ENCODE measurements at places on chromosomes 2 and 18. TPM values are rescaled to one million over a fixed set of nuclear protein-coding genes. Genes with fewer than 3 reads are reported as not detected.

DNA sequence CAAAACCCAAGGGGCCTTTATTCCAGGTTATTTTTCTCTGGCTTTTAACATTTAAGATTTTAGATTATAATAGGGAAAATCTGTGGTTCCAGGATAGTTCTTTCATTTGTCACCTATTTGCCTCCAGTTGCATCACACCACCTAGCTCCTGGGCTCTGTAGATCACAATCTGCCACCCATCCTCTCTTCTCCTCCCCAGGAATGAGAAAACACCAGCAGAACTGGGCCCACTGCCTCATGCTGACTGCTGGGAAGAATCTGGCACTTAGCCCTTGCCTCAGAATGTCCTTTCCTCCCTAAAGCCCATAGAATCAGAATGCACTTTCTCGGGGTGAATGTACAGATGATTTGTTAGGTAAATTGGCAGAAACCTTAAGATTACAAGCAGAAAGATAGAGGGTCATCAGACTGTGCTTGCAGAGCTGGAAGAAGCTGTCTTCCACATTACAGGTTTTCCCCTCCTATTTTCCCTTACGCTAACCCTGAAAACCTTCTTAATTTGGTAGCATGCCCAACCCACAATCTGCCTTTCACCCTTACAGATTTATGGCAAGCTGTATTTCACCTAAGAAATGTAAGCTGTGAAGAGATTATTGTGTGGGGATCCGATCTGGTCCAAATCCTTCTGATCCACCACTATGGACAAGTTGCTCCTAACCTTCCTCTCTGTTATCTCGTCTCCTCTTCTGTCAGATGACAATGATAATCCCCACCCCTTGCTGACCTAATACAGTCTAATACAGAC, 72.6 kb downstream of the LRRC30 start:
- H3K36me3 ChIP-seq: no peaks in the 10 kb centered on the region
- H3K27ac ChIP-seq: no peak overlapping the region
- no peaks in the 10 kb centered on the region for H3K4me1 ChIP-seq
- H3K4me3 ChIP-seq: no peak overlapping the region
- H3K27me3 ChIP-seq: no peaks in the 10 kb centered on the region

DNA sequence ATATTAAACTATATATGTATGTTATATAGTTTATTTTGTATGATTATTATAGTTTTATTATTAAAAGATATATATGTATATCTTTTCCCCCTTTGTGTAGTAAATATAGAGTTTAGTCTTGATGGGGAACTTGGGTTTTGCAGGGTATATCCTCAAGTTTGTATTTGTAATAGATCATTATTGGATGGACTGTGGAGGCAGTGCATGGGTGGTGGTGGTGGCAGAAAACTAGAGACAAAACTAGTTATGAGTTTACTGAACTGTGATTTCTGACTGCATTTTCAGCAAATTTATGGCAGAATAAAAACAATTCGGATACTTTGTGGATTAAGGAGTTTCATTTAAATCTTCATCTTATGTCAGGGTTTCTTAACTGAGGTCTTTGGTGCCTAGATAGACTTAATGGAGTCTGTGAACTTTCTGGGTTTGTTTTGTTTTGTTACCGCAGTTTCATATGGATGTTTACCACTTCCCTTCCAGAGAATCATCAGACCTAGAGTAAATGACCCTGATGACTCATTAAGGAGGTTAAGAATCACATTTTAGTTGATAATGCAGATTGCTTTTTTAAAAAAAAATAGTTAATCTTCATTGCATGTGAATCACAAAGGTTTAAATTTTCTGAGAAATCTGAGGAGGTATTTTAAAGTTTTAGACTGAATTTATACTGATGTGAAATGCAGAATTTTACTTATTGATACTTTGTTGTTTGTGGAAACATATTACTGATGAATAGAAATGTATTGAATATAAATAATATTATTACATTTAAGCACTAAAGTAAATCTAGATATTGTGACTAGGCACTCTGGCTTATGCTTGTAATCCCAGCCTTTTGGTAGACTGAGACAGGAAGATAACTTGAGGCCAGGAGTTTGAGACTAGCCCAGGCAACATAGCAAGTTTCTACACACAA, 14.5 kb downstream of the EPC2 start:
- peak overlapping the region; percentile 77 for H3K27ac ChIP-seq
- no peaks in the 10 kb centered on the region for H3K27me3 ChIP-seq
- H3K4me1 ChIP-seq: peaks cover 52% of the 10 kb centered on the region
- DNase-seq: no peak
- peak overlapping the region; percentile 0 for H3K4me3 ChIP-seq

DNA sequence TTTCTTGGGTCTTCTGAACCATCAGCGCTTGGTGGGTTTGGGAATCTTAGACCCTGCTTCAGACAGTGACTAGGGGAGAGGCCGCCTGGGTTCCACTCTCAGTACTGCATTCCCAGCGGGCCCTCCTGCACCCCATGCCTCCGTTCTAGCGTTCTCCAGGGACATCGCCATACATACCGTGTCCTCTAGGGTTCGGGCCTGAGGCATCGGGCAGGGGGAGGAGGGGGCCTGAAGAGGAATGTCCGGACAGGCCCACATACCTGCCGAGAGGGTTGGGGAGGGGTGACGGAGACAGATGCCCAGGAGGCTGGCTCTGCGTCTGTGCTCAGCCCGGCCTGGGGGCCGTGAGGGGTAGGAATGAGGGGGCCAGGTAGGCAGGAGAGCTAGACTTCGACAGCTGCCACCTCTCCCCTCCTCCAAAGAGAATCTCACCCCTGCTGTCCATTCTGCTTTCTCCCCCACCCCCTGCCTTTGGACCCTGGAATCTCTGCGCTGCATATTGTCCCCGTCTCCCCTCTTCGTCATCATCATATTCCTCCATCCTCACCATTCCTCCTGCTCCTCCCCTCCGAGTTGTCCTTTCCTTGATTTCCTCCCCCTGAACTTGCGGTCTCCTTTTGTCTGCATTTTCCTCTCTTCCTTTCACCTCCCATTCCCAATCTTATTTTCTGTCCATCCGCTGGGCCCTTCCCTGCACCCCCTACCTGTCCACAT, 7.8 kb upstream of the WNT10A start:
- H3K4me3 ChIP-seq: no peak overlapping the region
- no peak overlapping the region for H3K27ac ChIP-seq

GRCh38 chr2:74606927-74607326, 41.2 kb downstream of the M1AP start:
- H3K36me3 ChIP-seq: no peaks in the 10 kb centered on the region
- no peak overlapping the region for H3K4me3 ChIP-seq
- no peak for DNase-seq
- H3K27me3 ChIP-seq: peaks cover 61% of the 10 kb centered on the region
- peaks cover 17% of the 10 kb centered on the region for H3K4me1 ChIP-seq
- no peak overlapping the region for H3K27ac ChIP-seq

- no peaks in the 10 kb centered on the region for H3K36me3 ChIP-seq
- DNase-seq: peak; percentile 37
- H3K4me1 ChIP-seq: no peaks in the 10 kb centered on the region
These were observed 61.6 kb upstream of the SLC38A11 start for GRCh38 chr2:165016772-165017411.

GRCh38 chr2:226414335-226414734, 385.3 kb downstream of the IRS1 start:
- H3K36me3 ChIP-seq: no peaks in the 10 kb centered on the region
- no peak overlapping the region for H3K4me3 ChIP-seq
- no peak overlapping the region for H3K27ac ChIP-seq
- peaks cover 15% of the 10 kb centered on the region for H3K27me3 ChIP-seq
- no peak for DNase-seq

DNA sequence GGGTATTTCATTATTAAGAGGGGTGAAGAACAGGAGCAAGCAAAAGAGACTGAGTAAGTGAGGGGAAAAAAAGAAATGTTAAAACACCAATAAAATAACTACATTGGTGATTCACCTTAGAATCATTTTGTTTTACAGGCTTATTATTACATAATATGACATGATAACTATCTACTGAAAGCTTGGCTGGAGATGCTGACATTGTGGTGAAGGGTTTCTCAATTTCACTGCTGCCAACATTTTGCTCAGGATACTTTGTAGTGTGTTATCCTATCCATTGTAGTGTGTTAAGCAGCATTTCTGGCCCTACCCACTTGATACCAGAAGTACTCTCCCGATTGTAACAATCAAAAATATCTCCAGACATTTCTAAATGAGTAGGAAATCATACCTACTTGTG, 1564.6 kb upstream of the NXPH2 start:
- H3K27ac ChIP-seq: no peak overlapping the region
- no peaks in the 10 kb centered on the region for H3K36me3 ChIP-seq
- H3K4me3 ChIP-seq: no peak overlapping the region
- H3K4me1 ChIP-seq: no peaks in the 10 kb centered on the region

DNA sequence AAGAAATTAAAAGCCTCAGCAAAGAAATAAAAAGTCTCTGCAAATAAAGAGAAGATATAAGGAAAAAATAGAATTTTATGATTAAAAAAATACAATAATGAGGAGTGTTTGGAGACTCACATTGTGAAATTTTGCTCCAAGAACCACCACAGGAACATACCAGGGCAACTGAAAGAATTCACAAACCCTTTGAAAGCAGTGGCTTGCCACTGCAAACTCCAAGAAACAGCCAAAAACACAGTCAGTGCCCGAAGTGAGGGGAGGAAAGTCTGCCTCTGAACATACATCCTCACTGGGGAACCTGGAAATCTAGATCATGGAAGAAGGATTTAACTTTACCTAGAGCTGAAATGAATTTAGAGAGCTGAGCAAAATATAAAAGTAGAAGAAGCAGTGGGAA, 33.1 kb downstream of the EVA1A start:
- peaks cover 14% of the 10 kb centered on the region for H3K27me3 ChIP-seq
- H3K36me3 ChIP-seq: no peaks in the 10 kb centered on the region
- DNase-seq: no peak
- H3K4me1 ChIP-seq: no peaks in the 10 kb centered on the region
- H3K4me3 ChIP-seq: no peak overlapping the region

- no peaks in the 10 kb centered on the region for H3K36me3 ChIP-seq
- no peak overlapping the region for H3K27ac ChIP-seq
- no peak overlapping the region for H3K4me3 ChIP-seq
- no peak for DNase-seq
These were observed 479.4 kb upstream of the MYT1L start for GRCh38 chr2:2810504-2810903.

- H3K4me3 ChIP-seq: no peak overlapping the region
- no peaks in the 10 kb centered on the region for H3K4me1 ChIP-seq
- DNase-seq: no peak
- no peaks in the 10 kb centered on the region for H3K36me3 ChIP-seq
- no peak overlapping the region for H3K27ac ChIP-seq
These were observed 25.5 kb upstream of the KCNG2 start for GRCh38 chr18:79772108-79772864.

DNA sequence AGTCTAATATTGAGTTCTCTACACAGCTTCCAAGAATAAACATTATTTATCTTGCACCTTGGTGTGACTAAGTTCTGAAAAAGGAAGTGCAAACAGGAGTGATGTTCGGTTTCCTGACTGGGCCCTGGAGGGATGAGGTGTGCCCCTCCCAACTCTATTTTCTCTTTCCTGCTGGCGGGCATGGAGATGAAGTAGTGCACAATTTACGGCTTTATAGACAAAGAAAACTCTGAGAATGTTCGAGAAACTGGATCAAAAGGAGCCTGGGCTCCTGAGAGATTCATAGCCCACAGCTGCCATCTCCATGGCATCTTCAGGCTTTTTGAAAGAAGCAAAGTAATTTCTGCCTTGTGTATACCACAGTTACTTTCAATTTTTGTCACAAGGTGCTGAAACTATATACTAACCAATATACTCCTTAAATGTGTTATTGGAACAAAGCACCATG, 22.3 kb downstream of the LRATD1 start:
- H3K36me3 ChIP-seq: no peaks in the 10 kb centered on the region
- H3K27me3 ChIP-seq: no peaks in the 10 kb centered on the region
- no peak for DNase-seq
- no peak overlapping the region for H3K4me3 ChIP-seq

GRCh38 chr18:60693426-60693825, 320.9 kb upstream of the MC4R start:
- H3K36me3 ChIP-seq: no peaks in the 10 kb centered on the region
- H3K4me3 ChIP-seq: no peak overlapping the region
- H3K4me1 ChIP-seq: no peaks in the 10 kb centered on the region
- no peak overlapping the region for H3K27ac ChIP-seq
- no peak for DNase-seq

- H3K27me3 ChIP-seq: no peaks in the 10 kb centered on the region
- no peaks in the 10 kb centered on the region for H3K36me3 ChIP-seq
- no peak overlapping the region for H3K27ac ChIP-seq
These were observed 31.3 kb downstream of the EXOC6B start for GRCh38 chr2:72794572-72794971.

DNA sequence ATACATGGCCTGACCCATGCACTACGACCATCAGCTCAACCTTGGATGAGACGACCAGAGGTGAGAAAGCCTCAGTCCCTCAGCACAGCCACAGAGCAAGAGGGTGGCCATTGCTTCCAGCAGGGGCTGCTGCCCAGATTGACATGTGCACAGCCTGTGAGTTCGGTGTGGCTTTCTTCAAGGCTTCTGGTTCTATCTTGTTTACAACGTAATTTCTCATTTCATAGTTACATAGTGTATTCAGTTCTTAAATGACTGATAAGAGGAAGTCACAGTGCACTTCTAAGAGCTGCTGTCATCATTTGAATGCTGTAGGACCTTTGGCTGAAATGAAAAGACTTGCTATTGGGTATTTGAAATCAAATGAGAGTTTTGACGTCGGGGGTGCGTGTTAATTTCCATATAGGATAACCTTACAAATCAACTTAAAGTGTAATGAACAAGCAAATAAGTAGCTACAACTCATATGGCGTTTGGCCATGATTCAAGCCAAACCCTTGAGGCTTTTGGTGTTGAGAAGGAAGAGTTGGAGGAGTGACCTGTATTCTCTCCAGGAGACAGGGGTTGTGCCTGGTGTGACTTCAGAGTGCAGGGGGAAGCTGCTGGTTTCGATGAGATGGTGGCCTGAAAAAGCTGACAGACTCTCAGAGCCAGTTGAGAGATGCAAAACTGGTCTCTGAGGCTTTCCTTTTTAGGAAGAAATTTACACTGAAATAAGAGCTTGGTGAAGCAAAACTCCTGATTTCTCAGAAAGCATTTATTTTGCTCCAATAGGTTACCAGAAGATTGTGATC, 51.0 kb downstream of the TSHZ1 start:
- H3K36me3 ChIP-seq: peaks cover 3% of the 10 kb centered on the region
- DNase-seq: no peak
- H3K4me3 ChIP-seq: no peak overlapping the region
- H3K4me1 ChIP-seq: peaks cover 14% of the 10 kb centered on the region
- H3K27me3 ChIP-seq: no peaks in the 10 kb centered on the region

DNA sequence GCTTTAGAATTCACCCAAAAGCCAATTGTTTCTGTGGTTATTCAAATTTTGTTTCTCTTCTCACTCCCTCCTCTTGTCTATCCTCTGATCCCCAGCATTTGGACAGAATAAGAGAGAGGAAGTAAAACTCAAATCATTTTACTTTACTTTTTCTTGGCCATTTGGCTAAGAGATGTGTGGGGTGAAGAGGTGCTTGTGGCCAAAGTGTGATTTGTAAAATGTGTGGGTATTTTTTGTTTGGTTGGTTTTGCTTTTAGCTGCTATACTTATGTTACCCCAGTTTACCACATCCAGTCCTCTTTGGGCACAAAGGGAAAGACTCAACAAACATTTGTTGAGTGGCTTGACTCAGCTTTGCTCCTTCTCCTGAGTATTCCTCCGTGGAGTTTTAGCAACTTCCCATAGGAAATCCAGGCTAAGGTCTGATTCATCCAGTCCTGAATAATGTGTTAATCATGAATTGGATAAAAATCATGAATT, 109.1 kb upstream of the CYP1B1 start:
- H3K36me3 ChIP-seq: peaks cover 1% of the 10 kb centered on the region
- peak overlapping the region; percentile 54 for H3K27ac ChIP-seq
- peaks cover 22% of the 10 kb centered on the region for H3K27me3 ChIP-seq
- no peak overlapping the region for H3K4me3 ChIP-seq
- DNase-seq: no peak
- H3K4me1 ChIP-seq: peaks cover 22% of the 10 kb centered on the region

The RFX8 gene
- total RNA-seq: 2.1 TPM

The KLHL14 gene
- not detected for total RNA-seq

The XDH gene
- 0.15 TPM for total RNA-seq

The CXCR1 gene
- 0.99 TPM for total RNA-seq

The RELCH gene
- total RNA-seq: 41.7 TPM

The ACP1 gene
- 85.3 TPM for total RNA-seq
